Right renal pelvis (tissue), 4 donors: ENCODE measurements at places on chromosomes 7 and 10. TPM values are rescaled to one million over a fixed set of nuclear protein-coding genes. Genes with fewer than 3 reads are reported as not detected.

Gene FAM25C
- polyA plus RNA-seq: not detected

Gene CC2D2B
- 1.2 TPM for polyA plus RNA-seq

DNA sequence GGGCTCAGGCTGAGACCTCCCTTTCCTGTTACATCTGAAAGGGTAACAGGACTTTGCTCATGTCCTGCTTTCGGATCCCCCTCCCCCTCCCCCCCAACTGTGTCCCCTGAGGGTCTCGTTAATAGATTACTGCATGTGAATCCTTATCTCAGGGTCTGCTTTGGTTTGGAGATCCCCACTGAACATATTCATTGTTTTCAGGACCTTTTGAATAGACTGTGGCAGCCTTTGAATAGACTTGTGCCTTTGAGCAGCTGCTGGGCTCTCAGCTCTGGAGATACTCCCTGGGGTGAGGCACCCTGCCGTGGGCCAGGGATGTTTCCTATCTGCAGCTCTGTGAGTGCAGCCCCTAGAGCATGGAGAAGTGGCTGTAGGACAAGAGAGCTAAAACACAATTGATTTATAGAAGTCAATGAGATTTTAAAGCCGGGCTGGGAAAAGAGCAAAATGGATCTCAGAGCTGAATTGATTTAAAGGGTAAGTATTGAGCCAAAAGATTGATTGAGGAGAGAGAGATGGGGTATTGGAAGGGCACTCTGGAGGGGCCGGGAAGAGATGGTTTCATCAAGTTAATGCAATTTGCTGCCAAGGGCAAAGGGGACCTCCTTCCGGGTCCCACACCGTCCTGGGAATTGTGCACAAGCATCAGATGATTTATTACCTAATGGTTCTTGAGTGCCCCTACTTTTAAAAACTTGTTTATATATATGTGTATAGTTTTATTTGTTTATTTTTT is 9.9 kb downstream of the ARHGAP22 start:
- DNase-seq: no peak

GRCh38 chr7:105020926-105021325 is 6.9 kb downstream of the KMT2E start:
- DNase-seq: no peak

GRCh38 chr10:50312464-50313437 is 61.4 kb upstream of the ASAH2 start:
- DNase-seq: no peak
